ENCODE measurements at places on chromosomes 6 and 20.
A peak's percentile ranks its signal among the peaks of the same experiment; 100 is the strongest.

DNA sequence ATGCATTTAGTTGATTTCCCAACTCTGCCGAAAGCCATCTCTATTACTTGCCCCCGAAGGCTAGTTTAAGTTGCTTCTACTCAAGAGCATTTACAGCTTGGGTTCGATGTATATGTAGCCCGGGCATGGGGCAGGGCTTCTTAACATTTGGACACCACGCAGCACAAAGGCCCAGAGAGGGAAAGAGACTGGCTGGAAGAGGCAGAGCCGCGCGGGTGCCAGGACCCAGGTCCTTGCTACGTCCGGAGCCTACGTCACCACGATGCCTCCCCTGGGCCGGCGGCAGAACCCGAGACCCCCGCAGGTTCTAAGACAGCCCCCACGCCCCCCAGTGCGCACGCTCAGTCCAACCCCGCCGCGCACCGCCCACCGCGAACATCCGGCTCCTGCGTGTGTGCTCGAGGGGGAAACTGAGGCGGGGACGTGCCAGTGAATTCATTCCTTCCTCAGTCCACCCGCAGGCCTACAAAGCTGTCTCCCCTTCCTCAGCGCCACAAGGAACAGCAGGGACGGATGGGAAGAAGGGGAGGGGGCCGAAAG is 367 bp upstream of the PCIF1 start:
- DNase-seq, result peak; percentile 80

- no peak for DNase-seq
Observed at GRCh38 chr20:36372666-36373065, 66.5 kb downstream of the DLGAP4 start.

DNA sequence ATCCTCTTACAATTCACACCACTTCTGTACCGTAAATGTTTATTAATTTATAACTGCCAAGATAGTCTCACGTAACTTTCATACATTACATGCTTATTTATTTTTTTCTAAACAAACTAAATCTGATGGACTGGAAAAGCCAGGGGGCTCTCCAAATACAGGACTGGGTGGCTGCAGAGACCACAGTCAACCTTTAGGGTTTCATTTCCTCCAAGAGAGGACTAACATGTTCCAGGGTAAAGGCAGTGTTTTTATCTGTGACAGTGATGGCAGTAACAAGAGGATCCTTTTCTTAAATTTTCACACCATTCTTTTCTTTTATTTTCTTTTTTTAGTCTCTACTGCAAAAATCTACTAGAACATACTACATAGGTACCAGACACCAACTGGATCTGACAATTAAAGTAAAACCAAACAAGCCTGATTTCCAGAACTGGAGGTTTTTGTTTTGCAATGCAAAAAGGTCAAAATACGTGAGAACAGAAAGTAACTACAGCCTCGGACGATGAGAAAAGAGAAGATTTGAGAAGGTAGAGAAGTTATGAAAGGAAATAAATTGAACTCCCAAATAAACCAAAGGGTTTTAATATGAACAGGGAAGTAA is 1.2 kb downstream of the LMBRD1 start:
- DNase-seq, result peak; percentile 51

GRCh38 chr6:56025795-56026194 is 150.4 kb upstream of the BMP5 start:
- DNase-seq, result no peak

DNA sequence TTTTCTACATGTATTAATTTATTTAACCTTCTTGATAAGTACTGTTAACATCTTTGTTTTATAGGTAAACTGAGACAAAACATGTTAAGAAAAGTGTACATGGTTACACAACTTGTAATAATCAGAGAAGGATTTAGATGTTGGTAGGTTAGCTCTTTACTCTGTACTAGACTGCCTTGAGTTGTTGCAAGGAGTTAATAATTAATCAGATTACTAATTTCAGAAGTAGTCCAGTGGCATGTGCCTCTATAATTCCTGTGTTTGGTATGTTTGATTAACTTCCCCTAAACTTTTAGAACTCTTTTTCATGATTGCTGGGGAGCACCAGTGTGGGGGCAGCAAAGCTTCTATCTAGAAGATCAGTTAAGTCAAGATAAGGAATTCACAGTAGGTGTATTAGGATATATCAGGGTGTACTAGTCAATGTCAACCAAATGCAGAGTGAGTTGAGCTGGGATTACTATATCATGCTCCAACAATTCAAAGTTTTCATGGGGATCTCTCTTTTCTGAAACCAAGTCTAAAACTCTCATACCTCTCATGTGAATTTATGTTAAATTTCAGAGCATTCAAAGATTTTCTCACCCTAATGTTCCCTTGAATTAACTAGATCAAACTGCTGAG is 129.7 kb upstream of the AHI1 start:
- DNase-seq, result no peak

- no peak for DNase-seq
Observed at GRCh38 chr6:155380666-155381332, 66.5 kb upstream of the TFB1M start.

DNA sequence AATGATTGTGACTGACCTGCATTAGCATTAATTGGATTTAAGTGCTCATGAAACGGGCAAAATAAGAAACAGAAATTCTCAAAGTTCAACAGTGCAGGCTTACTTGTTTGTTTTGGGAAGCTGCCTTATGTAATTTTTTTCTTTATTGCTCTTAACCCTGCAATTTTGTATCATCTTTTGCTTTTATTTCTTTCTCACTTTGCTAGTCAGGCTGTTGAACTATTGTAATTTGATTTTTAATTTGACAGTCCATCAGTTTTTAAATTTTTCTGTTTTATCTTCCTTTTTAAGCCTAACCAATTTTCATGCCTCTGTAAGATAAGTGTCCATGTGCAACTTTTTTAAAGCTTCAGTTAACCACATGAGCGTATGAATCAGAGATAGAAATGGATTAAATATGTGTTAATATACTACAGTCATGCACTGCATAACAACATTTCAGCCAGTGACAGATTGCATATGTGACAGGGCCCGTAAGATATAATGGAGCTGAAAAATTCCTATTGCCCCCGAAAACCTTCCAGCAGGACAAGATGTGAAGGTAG is 44.6 kb downstream of the PEX7 start:
- DNase-seq, result no peak

- DNase-seq, result no peak
Observed at GRCh38 chr6:108874470-108875160, 26.4 kb downstream of the ARMC2 start.

DNA sequence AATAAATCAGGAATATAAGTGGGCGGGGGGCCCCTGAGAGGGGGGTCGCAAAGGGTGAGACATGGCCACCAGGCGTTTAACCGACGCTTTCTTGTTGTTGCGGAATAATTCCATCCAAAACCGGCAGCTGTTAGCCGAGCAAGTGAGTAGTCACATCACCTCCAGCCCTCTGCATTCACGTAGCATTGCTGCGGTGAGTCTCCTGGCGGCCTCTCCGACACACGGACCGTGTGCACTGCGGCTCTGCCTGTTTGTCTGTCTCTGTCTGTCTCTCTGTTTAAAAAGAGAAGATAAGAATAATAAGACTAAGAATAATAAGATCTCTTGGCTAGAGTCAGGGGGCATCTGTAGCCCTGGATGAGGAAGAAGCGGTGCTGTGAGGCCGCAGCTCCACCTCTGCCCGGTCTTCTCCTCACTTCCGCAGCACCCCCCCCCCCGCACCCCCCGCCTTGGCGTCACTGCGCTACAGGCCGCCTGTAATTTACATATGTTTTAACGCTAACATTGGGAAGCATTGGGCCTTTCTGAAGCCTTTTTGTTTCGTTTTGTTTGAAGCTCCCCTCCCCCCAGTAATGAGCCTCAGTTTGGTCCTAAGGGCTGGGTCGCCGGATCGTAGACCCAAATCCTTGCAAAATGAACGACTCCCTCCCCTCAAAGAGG is 993 bp downstream of the STX16 start:
- DNase-seq, result peak; percentile 49
